GM06990 (cell line): ENCODE measurements at places on chromosomes 12 and 14.

- no peak for DNase-seq
Observed at GRCh38 chr14:70698288-70698687, 56.6 kb downstream of the TTC9 start.

- no peak for DNase-seq
Observed at GRCh38 chr14:64939817-64940190, 2.7 kb downstream of the GPX2 start.

DNA sequence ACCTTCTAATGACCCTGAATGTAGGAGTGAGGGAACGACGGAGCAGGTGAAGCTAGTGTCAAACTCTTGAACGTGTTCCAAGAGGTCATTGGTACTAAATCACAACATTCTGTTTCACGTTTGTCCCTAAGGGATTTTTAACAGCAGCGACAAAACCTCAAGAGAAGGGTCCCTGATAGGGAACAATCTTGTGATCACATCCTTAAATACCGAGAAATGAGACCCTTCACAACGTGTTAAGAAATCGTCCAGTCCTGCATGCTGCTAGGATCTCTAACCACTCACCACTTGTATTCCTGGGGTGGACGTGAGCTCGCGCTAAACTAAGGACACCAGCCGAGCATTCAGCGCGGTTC lies 134.1 kb upstream of the KRAS start:
- no peak for DNase-seq

DNA sequence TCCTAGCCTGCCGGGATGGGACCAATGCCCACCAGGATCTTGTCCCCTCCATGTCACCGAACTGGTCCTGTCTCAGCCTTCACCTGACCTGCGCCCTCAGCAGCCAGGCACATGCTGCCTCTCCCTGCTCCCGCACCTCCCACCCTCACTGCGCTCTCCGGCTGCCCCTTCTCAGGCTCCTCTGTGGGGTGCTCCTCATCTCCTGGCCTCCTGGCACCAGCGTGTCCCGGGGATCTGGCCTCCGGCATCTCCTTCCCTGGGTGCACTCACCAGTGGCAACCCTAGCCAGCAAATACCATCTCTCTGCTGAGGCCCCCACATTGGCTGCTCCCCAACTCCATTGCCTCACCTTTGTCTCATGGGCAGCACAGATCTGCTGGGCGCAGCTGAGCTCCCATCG lies 29.0 kb downstream of the BEGAIN start:
- no peak for DNase-seq

DNA sequence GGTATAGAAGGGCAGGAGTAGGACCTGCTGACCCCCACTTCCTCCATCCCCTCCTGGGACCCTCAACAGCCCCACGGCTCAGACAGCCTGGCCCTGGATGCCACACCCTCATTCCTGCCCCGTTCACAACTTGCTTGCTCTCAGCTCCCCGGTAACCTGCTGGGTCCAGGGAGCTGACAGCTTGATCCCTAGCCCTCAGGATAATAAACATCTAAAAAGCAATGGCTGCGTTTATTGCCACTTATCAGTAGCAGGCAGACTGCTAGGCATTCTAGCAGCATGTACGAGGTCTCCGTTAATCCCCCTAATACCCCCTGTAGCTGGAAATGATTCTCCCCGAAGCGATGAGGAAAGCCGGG lies 24.3 kb upstream of the RPLP0 start:
- no peak for DNase-seq

DNA sequence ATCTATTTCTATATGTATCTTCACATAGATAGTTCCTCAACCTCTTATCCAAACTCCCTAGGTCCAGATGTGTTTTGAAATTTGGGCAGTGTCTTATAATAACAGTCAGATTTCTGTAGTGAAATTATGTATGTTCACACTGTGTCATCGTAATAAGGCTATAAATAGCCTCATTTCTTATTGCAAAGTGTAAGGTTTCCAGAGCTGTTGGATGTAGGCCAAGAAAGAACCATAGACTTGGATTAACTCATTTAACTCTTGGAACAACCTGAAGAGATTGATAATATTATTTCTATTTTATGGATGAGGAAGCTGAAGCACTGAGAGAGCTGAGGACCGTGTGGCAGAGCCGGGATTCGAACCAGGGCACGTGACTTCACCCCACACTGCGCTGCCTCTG lies 49.0 kb upstream of the PIWIL1 start:
- no peak for DNase-seq

GRCh38 chr12:54379398-54380201 lies 4.9 kb downstream of the ZNF385A start:
- DNase-seq = peak; percentile 75

DNA sequence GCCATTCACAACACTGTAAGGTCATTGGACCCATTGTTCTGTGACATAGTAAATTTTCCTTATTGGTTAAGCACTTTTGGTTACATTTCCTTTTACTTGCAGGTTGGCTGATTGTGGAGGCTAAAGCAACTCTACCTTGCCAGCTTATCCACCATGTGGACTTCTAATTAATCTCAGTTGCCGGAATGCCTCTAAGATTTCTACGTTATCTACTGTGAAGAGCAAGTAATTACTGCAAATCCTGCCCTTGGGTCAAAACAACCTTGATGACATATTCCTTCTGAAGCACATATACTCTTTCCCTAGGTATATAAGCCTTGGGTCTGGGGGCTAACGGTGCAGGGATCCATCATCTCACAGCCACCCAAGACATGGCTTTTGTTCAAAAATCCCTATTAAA lies 19.5 kb upstream of the MORN3 start:
- no peak for DNase-seq

GRCh38 chr12:12022306-12022936 lies 48.3 kb upstream of the BCL2L14 start:
- DNase-seq = no peak

DNA sequence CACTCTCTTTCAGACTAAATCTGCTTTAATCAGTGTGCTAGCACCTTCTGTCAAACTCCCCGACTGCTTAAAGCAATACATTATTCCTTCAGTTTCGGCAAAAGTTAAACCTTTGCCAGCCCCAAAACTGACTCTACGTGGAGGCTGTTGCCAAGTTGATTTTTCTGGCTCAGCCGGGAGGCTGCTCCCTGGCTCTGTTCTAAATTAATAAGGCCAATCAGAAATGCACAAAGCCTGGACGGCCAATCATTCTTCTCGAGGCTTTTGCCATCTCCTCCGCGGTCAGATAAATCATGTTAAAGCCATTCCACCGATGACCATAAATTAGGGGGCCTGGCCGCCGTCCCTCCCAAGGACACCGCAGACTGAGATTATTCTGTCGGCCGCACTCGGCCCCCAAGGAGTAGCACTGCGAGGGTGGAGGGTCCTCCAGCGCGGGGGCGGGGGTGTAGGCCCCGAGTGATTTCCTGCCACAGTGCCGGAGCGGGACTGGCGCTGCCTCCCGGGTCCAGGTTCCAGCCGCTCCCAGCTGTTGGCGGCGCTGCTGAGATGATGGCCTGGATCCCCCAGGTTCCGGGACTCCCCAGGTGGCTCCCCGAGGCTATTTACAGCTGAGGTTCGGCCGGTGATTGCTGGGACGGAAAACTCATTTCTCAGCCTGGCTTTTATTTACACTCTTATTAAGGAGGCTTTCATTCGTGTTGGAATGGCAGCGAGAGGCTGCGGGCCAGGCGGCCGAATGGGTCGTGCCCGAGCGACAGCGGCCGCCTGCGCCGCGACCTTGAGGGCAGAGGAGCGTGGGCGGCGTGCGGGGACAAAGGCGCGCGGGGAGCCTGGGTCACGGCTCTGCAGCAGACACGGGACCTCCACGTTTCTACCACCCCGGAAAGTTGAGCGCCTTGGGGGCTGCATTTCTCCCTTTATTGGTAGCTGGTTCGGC lies 165.1 kb downstream of the MON2 start:
- DNase-seq = peak; percentile 47

- DNase-seq = no peak
Observed at GRCh38 chr12:118355843-118356242, 16.9 kb downstream of the TAOK3 start.
